Tracheal epithelial cell (primary cell): ENCODE measurements at places on chromosomes 5 and 9. TPM values are rescaled to one million over a fixed set of nuclear protein-coding genes. Genes with fewer than 3 reads are reported as not detected.

The PCDHGA2 gene
- 0.21 and 0.48 TPM in 2 replicates for total RNA-seq

The IFNA16 gene
- not detected in 2 replicates for total RNA-seq

The CMBL gene
- total RNA-seq = 3.4 and 11.3 TPM in 2 replicates

The CDH9 gene
- total RNA-seq = not detected in 2 replicates

The C9 gene
- not detected in 2 replicates for total RNA-seq

The HMCN2 gene
- total RNA-seq = under 0.01 and 0.21 TPM in 2 replicates

The RMND5B gene
- 25.2 and 33.0 TPM in 2 replicates for total RNA-seq

The ADCY2 gene
- total RNA-seq = under 0.01 and 1.1 TPM in 2 replicates

The SLC23A1 gene
- total RNA-seq = 0.24 TPM in 1 of 2 replicates, not detected in the other

The TAF11L14 gene
- total RNA-seq = not detected in 2 replicates

The SLC25A2 gene
- not detected in 2 replicates for total RNA-seq

The HAVCR2 gene
- total RNA-seq = 0.43 and 0.72 TPM in 2 replicates

The WDR38 gene
- not detected in 2 replicates for total RNA-seq

The N4BP3 gene
- total RNA-seq = 3.8 and 4.8 TPM in 2 replicates

The DCP2 gene
- 33.0 and 34.3 TPM in 2 replicates for total RNA-seq

The MLANA gene
- total RNA-seq = not detected in 2 replicates

The PFDN1 gene
- total RNA-seq = 46.5 and 63.9 TPM in 2 replicates

The IL3 gene
- total RNA-seq = not detected in 2 replicates

The IL9 gene
- not detected in 2 replicates for total RNA-seq

The LMAN2 gene
- total RNA-seq = 295 and 378 TPM in 2 replicates

The STK32A gene
- 0.72 and 2.8 TPM in 2 replicates for total RNA-seq

The RNF183 gene
- under 0.01 and 1.9 TPM in 2 replicates for total RNA-seq

The POU5F2 gene
- total RNA-seq = under 0.01 and 0.43 TPM in 2 replicates

The SMU1 gene
- 34.2 and 39.0 TPM in 2 replicates for total RNA-seq

The VLDLR gene
- total RNA-seq = 32.5 and 32.8 TPM in 2 replicates

The DMGDH gene
- total RNA-seq = 2.7 and 9.2 TPM in 2 replicates

The IL7R gene
- total RNA-seq = 1.4 TPM in 1 of 2 replicates, not detected in the other

The IL17B gene
- 0.48 TPM in 1 of 2 replicates, not detected in the other for total RNA-seq

The PCDHA10 gene
- total RNA-seq = under 0.01 and 0.48 TPM in 2 replicates
